ENCODE measurements at places on chromosomes 5 and 9.

DNA sequence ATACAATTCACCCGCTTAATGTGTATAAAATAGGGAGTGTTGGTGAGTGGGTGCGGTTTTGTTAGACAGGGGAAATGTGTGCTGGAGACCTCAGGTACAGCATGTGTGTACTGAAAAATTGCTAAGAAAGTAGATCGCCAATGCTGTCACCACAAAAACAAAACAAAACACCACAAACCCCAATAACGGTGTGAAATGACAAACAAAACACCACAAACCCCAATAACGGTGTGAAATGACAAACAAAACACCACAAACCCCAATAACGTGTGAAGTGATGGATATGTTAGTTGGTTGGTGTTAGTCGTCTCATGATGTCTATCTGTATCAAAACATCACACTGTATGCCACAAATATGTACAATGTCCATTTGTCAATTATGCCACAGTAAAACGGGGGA, 14.2 kb upstream of the GFPT2 start:
- no peak for DNase-seq

DNA sequence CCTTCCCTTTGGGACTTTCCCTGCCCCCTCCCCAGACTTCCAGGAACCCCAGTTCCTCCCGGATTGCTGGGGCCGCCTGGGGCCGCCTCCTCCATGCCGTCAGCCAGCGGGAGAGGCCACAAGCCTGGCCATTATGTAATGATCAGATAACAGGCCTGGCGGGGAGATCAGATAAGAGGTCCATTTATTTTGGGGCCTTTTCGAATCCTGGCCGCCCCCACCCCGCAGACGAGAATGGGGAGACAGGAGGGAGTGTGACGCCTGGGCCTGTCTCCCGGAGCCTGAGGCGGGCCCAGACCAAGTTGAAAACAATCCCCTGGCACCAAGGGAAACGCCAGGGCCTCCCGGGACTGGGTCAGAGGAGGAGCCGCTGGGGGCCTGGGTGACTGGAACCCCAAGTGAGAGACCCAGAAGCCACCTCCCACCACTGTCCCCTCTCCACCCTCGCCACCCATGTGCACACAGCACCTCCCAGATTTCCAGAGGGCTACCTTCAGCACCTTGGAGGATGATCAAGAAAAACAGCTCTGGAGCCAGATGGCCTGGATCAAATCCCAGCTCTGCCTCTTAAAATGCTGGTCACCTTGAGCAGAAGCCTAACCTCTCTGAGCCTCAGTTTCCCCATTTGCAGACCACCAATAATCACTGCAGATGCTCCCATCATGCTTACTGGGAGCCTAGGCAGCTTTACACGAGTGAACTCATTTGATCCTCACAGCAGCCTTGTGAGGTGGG, 7.8 kb downstream of the ENG start:
- no peak for DNase-seq

DNA sequence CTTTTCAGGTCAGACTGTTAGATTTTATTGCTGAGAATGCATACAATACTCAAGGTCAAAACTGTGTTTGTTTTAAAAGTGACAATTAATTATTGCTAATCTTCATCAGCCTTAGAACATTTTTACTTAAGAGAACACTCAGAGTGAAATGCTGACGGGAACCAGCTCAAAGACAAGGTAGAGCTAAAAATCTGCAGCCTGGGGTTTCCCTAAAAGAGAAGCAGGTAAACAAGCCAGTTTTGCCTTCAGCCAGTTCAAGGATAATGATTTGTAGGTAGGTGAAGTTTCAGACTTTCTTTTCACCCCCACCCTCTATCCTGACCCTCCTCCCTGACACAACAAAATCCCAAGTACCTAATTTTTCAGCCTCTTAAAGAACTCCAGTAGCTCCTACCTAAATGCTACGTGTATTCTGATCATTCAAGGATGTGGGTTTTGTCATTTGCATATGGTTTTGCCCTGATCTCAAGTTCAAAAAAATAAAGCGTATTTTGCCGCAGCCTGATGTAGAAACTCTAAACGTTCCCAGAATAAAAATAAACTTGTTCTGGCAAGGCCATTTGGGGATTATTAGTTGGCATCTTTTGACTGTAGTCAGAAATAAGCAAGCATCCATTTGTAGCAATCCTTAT, 407.2 kb downstream of the EFNA5 start:
- no peak for DNase-seq

DNA sequence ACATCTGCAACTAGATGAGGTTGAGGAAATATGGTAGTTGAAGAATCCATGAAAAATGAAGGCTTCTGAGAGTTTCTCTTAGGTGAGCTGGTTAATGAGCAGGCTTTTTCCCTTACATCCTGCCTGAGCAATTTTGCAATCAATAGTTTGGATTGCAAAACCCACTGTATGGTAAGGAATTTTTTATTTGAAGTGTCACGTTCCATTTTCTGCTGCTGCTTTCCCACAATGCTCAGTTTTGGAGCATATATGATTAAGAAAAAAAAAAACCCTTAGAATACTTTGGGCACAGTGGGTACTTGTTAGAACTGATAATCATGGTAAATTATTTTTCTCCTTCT, 144.2 kb downstream of the PCSK1 start:
- no peak for DNase-seq
